ENCODE measurements at places on chromosomes 1 and 21.

GRCh38 chr21:38181096-38181495, 75.7 kb upstream of the KCNJ15 start:
- no peak for DNase-seq

DNA sequence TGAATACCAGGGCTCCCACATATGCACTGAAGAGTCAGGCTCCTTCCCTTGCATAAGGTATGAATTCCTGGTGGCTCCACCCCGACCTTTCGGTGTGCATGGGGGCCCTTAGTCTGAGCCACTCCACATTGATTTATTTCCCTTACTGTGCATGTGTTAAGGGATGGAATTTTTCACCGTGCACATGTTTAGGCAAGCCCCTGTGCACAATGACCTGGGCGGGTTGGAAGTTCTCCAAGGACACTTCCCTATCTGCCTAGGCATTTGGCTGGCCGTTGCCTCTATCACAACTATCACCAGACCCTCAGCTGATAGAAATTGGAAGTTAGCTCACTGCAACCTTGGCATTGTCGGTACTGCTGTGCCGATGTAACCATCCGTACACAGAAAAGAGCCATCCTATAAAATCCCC, 9.7 kb downstream of the S100A6 start:
- no peak for DNase-seq

- DNase-seq = no peak
Measured at GRCh38 chr1:205746757-205747412, 3.1 kb downstream of the NUCKS1 start.

DNA sequence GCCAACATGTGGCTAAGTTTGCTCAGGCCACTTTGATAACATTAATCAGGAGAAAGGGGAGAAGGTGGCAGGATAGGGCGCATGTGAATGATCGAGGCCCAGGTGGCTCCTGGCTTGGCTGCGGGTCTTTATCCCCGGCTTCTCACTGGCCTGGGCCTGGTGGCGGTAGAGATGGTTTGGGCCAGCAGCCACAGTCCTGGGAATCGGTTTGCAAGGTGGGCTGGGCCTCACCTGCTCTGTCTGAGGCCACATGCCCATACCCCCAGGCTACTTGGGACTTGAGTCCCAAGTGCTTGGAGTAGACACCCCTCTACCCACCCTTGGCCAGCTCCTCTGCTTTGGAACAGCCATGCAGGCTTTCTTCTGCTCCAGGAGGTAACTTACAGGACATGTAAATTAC, 49.7 kb upstream of the DISP3 start:
- DNase-seq = no peak

GRCh38 chr1:15937146-15937545, 38.8 kb downstream of the ZBTB17 start:
- no peak for DNase-seq

All from ACHN (cell line).